ENCODE measurements at places on chromosomes 12 and 14.

GRCh38 chr12:13090054-13090453 is 13.4 kb downstream of the GSG1 start:
- DNase-seq = no peak

DNA sequence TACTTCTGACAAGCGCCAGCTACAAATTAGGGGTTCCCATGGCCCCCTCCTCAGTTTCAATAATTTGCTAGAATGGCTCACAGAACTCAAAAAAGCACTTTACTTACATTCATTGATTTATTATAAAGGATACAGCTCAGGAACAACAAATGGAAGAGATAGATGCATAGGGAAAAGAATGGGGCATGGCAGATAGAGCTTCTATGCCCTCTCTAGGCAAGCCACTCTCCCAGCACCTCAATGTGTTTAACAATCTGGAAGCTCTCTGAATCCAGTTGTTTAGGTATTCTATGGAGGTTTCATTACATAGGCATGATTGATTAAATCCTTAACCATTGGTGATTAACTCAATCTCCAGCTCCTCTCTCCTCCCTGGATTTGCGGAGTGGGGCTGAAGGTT is 184.5 kb upstream of the DAAM1 start:
- DNase-seq = no peak

- no peak for DNase-seq
Observed at GRCh38 chr14:74261288-74261687, 22.0 kb downstream of the VSX2 start.

GRCh38 chr14:94833633-94834032 is 63.7 kb upstream of the GSC start:
- DNase-seq = no peak

All from CD4-positive, alpha-beta T cell treated with Interleukin-2 at 100 ng/mL for 4 hours (primary cell).